Left lung (tissue), 14 donors: ENCODE measurements at places on chromosomes 13 and 19. TPM values are rescaled to one million over a fixed set of nuclear protein-coding genes. Genes with fewer than 3 reads are reported as not detected.

The PCDH20 gene
- total RNA-seq, result 32.7 TPM

The TUBB4A gene
- 0.35 TPM for total RNA-seq

GRCh38 chr19:35623327-35624010 is 5.4 kb upstream of the RBM42 start:
- no peaks in the 10 kb centered on the region for H3K36me3 ChIP-seq
- no peaks in the 10 kb centered on the region for H3K4me1 ChIP-seq
- H3K27me3 ChIP-seq, result no peaks in the 10 kb centered on the region
- H3K4me3 ChIP-seq, result no peak overlapping the region

The CACNG7 gene
- not detected for total RNA-seq

The CABP5 gene
- total RNA-seq, result not detected

The TMEM59L gene
- 1.6 TPM for total RNA-seq

- no peak for DNase-seq
- H3K36me3 ChIP-seq, result peaks cover 99% of the 10 kb centered on the region
- no peaks in the 10 kb centered on the region for H3K27me3 ChIP-seq
- H3K27ac ChIP-seq, result no peak overlapping the region
- H3K4me3 ChIP-seq, result no peak overlapping the region
- no peaks in the 10 kb centered on the region for H3K4me1 ChIP-seq
These were observed 10.8 kb downstream of the KRI1 start for GRCh38 chr19:10554760-10555609.

- peaks cover 16% of the 10 kb centered on the region for H3K4me1 ChIP-seq
- no peaks in the 10 kb centered on the region for H3K27me3 ChIP-seq
- no peak for DNase-seq
These were observed 4.0 kb upstream of the EPN1 start for GRCh38 chr19:55671054-55671378.

The PRDX2 gene
- 186 TPM for total RNA-seq

DNA sequence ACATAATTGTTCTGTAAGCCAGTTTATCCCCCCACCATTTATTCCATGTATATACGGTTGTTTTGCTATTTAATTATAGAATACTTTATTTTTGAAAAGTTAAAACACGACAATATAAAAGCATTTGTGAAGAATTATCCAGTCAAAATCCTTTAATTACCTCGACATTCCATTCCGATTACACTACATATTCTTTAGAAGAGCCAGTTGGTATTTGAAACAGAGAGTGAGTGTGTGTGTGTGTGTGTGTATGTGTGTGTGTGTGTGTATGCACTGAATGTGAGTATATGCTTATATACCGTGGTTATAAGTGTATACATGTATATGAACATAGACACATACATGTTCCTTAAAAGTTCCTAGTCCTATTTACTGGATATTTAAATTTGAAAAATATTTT is 87.8 kb upstream of the KLF5 start:
- DNase-seq, result no peak
- no peaks in the 10 kb centered on the region for H3K4me1 ChIP-seq
- H3K27ac ChIP-seq, result no peak overlapping the region
- no peaks in the 10 kb centered on the region for H3K27me3 ChIP-seq
- no peak overlapping the region for H3K4me3 ChIP-seq

GRCh38 chr19:8642561-8642960 is 12.1 kb downstream of the NFILZ start:
- DNase-seq, result no peak
- peak overlapping the region; percentile 91 for H3K27ac ChIP-seq
- H3K4me1 ChIP-seq, result peaks cover 62% of the 10 kb centered on the region
- no peaks in the 10 kb centered on the region for H3K36me3 ChIP-seq
